Head of caudate nucleus (tissue), 42 donors: ENCODE measurements at places on chromosomes 3 and 15.

GRCh38 chr15:77836121-77836692 is 203.5 kb upstream of the LINGO1 start:
- no peak for DNase-seq

DNA sequence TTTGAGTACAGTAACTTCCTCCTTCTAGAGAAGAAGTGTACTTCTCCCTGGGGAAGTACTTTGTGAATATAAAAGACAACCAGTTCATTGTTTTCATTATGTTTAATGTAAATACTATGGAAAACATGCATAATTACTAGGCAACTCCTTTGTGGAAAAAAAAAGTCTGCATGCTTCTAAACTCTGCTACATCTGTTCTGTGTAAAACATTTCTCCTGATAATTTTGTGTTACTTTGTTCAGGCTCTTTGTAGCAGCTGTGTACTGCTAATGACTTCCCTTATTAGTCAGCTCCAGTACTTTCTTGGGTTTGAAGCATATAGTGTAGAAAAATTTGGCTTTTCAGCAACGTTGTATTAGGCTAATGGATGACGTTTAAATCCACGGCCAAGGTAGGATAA is 111.6 kb downstream of the FEZF2 start:
- no peak for DNase-seq

DNA sequence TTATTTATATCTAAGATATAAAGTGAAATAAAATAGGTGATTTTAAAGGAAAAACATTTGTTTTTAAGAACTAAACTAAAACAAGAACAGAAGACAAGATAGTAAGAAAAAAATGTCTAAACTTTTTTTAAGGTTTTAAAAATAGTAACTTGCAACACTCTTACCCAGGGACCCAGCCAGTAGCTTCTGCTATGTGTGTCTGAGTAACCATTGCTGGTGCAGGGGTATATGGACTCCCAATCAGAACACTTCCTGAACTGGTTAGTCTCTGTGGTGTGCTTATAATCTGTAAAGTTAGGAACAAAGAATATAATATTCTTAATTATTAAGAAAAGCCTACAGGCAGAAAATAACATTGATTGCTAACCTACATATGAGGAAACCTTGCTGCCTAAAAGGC is 118.4 kb downstream of the ATP1B3 start:
- no peak for DNase-seq

DNA sequence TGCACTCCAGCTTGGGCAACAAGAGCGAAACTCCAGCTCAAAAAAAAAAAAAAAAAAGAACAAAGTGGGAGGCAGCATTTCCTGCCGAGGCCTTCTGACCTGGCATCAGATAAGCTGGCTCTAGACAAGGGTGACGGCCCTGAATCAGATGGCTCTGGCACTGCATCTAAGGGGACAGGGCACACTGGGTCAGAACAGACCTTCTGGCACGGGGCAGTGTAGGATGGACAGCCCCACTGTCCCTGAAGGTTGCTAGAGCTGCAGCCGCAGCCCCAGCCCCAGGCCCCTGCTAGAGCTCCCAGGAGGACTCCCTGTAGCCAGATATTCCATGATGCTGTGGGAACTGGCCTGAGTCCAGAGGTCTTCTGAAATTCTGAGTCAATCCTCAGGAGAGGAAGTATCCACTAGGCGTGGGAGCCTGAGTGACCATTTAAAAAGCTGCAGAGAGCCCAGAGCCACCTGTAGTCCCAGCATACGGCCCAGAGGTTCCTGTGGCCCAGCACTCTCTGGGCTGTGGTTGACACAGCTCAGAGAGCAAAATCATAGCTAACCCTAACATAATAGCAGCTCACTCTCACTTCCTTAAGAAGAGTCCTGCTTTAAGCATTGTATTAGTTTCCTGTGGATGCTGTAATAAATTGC is 69.2 kb upstream of the MFGE8 start:
- no peak for DNase-seq

GRCh38 chr3:10423171-10423882 is 82.1 kb downstream of the ATP2B2 start:
- DNase-seq: no peak

GRCh38 chr3:180828723-180829408 is 83.6 kb upstream of the FXR1 start:
- DNase-seq: no peak

GRCh38 chr3:63355809-63356208 is 77.7 kb downstream of the SYNPR start:
- DNase-seq: no peak

DNA sequence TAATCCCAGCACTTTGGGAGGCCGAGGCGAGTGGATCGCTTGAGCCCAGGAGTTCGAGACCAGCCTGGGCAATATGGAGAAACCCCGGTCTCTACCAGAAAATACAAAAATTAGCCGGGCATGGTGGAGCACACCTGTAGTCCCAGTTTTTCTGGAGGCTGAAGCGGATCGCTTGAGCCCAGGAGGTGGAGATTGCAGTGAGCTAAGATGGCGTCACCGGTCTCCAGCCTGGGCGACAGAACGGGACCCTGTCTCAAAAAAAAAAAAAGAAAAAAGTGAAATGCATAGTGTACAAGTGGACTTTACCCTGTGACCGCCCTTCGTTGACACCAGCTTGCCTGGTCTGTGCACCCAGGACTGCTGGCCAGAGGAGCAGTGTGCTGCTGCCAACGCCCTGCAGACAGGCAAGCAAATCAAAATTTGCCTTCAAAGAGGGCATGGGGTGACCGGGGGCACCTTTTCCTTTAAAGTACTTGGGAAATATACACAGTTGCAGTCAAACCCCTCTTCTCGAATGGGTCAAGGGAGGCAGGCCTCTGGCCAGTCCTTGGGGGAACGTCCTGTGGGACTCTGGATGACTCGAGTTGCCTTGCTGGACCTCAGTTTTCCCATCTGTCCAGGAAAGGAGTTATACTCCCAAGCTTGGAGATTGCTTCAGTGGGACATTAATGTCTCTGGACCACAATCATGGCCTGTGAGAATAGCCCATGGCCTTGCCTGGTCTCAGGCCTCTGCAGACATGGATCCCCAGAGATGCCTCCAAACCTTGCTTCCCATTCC is 1.0 kb downstream of the XYLB start:
- DNase-seq: no peak

DNA sequence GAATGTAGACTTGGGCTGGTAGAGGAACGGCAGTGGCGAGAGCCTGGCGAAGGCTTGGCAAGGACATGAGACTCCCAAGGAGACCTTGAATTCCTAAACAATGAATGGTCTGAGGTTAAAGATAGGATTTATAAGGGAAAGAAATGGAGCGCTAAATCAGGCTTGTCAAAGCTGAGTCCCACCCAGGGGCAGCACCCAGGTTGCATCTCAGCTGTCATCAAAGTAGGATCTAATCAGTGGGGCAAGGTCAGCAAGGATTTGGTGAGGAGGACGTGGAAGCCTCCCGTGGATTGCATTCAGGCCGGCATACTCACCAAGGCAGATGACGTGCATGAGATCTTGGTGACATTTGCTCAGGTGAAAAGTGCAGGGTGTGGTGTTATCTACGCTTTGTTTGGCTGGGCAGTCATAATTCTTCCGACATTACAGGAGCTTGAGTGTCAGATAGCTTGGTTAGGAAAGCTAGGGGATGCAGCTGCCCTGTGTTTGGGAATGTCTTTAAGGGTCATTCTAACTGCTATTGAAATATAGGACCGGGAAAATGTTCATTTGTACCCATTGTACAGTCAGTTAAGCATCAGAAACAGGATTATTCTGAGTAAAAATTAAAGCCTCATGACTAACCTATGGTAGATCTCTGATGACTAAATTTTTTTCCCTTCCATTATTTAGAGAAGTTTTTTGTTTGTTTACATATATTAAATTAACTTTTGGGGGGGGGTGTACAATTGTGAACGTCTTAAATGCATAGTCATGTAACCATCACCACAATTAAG is 99.4 kb upstream of the TSC22D2 start:
- no peak for DNase-seq

GRCh38 chr3:157631478-157631877 is 128.3 kb upstream of the VEPH1 start:
- no peak for DNase-seq

- no peak for DNase-seq
These were observed 590.4 kb upstream of the DPPA4 start for GRCh38 chr3:109927726-109928125.

- no peak for DNase-seq
These were observed 101.6 kb downstream of the SRGAP3 start for GRCh38 chr3:9147896-9148266.

DNA sequence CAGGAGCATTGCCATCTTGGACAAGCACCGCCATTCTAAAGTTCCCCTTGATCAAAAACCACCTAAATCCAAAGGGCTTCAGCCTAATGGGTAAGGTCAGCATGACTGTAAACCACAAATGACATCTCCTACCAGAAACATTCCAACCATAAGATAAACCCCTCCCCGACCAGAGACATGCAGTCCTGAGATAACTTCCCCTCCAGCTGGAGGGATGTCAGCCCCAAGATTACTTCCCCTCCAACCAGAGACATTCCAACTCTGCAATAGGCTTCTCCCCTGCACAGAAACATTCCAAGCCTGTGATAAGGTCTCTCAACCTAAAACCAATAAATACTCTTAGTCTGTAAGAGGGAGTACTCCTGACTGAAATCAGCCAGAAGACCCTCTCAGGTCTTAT is 62.7 kb upstream of the DNAJC19 start:
- no peak for DNase-seq

DNA sequence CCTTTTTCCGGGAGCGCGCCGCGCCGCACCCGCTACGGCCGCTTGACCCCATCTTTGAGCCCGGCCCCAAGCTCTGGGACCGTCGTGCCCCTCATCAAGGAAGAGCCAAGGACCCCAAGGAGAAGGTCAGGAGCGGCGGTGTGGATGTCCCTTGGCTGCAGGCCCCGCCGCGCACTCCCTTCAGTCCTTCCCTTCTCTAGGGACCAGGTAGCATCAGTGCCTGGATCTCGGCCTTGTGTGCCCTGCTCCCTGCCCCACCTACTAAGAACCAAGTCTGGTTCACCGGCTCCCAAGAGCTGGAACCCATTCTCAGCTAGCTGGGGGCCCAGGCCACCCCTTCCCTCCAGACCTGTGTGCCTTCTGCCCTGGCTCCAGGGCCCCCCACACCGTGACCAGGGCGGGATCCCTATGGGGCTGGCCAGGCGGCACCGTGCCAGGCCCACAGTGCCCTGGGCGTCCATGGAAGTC is 69.3 kb upstream of the CGNL1 start:
- DNase-seq: no peak

- DNase-seq: peak; percentile 21
These were observed 73.4 kb downstream of the SMAD6 start for GRCh38 chr15:66775127-66776105.

- DNase-seq: no peak
These were observed 17.9 kb downstream of the CRYGS start for GRCh38 chr3:186526256-186526606.

DNA sequence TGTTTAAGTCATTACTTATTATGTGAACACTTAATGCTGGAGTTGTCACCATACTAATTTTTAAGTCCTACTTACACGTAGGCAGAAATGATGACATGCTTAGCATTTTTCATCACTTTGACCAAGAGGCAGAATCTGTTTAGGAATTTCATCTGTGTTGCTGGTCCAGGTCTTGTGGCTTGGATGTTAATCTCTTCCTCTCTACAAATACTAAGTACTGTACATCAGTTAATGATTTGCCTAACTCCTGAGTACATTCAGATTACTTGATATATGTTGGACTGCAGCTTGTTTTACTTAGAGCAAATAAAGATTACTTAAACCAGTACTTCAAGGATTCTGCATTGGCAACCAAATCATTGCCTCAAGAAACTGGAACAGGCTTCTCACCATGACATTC is 8.6 kb downstream of the SNRK start:
- DNase-seq: no peak

- DNase-seq: no peak
These were observed 93.1 kb downstream of the AKAP13 start for GRCh38 chr15:85473455-85473854.

DNA sequence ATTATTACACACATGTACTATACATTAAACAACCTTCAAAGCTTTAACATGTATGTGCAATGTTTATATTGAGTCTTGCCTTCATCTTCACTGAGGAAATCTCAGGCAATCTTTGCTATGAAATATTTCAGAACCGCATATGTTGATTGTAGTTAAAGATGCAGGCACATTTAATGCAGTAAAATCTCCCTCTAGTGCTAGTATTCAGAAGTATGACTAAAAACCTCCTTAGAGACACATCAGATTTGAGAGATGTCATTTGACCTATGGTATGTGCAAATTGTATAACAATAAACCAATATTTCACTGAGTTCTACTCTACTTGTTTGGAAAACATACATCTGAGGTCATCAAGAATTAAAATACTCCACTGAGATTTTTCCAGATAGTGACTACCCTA is 123.8 kb upstream of the C15orf61 start:
- DNase-seq: no peak

- DNase-seq: no peak
These were observed 54.4 kb downstream of the DCUN1D1 start for GRCh38 chr3:182925944-182926337.

GRCh38 chr3:177443469-177443868 is 246.2 kb upstream of the TBL1XR1 start:
- no peak for DNase-seq

- DNase-seq: no peak
These were observed 11.6 kb downstream of the RMDN3 start for GRCh38 chr15:40743485-40743901.

DNA sequence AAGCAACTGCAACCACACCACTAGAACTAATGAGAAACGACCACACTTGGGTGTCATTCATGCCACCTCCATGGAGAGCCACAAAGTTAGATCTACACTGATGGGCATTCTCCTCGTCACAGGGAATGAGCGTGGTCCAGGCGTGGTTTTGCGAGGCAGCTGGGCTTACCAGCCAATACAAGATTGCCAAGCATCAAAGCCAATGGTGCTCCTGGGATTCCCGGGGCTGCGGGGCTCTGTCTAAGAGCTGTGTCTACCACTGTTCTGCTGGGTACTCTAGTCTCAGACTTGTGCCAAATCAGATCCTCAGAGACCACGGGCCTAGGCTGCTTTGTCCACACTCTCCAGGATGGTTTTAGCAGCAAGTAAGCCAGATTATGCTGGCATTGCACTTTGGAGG is 43.8 kb downstream of the RAB6B start:
- DNase-seq: no peak

DNA sequence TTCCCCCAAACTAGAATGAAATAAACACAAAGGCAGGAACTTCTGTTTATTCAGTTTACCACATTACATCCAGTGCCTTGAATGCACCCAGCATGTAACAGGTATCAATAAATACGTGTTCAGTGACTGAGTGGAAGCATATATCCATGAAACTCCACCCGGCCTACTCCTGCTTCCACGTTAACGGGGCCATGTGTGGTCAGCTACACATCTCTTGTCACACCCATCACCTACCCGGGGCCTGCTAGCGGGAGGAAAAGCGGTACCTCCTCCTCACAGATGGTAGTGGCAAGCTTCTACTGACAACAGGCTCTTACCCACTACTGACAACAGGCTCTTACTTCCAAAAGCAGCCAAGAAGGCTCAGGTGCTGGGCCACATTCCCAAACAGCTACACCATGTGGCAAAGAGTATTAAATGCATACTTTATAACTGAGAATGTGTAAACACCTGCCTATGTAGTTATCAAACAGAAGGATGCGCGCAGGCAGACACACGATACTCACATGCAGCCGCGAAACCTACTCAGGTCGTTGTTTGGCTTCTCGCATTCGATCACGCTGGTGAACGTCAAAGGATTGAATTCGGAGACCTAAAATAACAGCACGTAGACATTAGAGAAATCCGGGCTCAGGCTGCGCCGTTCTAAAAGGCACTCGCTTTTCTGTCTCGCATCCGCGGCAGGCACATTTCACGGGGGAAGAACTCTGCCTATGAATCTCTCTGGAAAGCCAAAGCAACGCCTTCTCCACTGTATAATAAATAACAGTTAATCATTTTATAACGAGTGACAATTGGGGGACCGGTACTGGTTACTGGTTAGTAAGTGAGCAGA is 127.4 kb downstream of the ATP10A start:
- DNase-seq: no peak

GRCh38 chr3:187066228-187066995 is 72.9 kb downstream of the RPL39L start:
- no peak for DNase-seq
